ENCODE measurements at places on chromosomes 12 and 14. TPM values are rescaled to one million over a fixed set of nuclear protein-coding genes. Genes with fewer than 3 reads are reported as not detected.

DNA sequence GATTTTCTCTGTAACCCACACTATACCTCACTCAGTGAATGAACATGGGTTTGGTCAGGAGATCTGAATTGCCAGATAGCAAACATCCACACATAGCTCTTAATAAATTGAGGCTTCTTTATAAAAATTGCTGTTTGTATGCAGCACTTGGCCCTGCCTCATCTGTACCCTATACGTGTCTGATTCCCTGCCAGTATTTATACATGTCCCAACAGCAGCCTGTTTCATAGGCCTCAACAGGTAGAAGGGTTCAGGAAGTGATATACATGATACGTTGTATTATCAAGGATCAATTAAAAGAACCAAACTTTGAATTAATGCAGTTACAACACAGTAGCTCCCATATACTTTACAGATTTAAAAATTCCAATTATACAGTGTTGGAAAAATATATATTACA lies 32.3 kb downstream of the RASSF9 start:
- no peak for DNase-seq

DNA sequence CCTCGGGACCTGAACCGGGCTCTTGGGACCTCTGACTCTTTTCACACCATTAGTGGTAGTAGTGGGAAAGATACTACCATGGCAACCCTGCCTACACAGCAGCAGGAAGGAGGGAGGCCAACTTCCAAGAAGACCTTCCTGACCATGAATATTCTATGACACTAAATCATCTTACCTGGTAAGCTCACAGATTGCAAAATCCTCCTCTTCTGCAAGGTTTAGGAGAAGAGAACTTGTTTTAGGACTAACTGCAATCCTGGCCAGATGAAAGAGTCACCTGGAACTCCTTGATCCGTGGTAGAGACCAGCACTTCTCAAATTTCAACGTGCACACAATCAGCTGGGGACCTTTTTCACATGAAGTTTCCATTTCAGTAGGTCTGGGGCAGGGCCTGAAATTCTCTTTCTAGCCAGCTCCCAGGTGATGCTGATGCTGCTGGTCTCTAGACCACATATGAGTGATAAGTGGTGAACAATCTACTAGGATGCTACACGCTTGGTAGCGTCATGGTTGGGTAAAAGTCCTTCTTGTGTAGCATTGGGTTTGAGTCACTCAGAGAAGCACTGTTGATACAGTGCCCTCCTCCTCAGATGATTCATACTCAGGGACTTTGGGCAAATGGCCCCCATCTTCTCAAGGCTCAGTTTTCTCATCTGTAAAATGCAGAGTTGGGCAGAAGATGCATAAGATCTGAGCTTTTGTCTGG lies 35.6 kb upstream of the FICD start:
- no peak for DNase-seq

- no peak for DNase-seq
Measured at GRCh38 chr14:43166163-43166562, 1340.9 kb downstream of the FSCB start.

- DNase-seq = no peak
Measured at GRCh38 chr14:76136476-76137110, 15.1 kb upstream of the GPATCH2L start.

DNA sequence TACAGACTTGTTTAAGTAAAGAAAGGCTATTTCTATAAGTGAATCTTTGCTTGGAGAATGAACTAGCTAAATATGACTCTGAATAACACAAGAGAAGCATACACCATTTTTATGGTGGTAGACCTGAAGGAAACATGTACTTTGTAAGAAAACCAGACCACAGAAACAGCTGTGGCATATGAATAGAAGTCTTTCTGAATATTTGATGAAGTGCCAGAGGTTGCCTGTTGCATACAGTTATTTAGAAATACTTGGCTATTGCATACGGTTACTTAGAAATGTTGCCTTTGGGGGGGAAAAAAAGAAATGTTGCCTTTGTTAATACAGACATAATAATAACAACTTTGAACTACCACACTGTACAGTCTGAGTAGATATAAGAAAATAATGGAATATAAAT lies 16.8 kb upstream of the LEMD3 start:
- DNase-seq = no peak

DNA sequence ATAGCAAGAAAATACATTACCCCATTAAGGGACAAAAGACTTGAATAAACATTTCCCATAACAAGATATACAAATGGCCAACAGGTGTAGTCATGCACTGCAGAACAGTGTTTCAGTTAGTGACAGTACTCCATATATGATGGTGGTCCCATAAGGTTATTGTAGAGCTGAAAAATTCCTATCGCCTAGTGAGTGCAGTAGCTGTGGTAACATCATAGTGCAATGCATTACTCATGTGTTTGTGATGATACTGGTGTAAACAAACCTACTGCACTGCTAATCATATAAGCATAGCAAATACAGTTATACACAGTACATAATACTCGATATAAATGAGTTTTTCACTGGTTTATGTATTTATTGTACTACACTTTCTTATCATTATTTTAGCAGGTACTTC lies 168.7 kb downstream of the C12orf75 start:
- DNase-seq = no peak

GRCh38 chr12:119980242-119980641 lies 8.8 kb upstream of the BICDL1 start:
- DNase-seq = peak; percentile 23

- DNase-seq = no peak
Measured at GRCh38 chr12:67721248-67721647, 72.7 kb downstream of the DYRK2 start.

GRCh38 chr12:47811581-47812484 lies 7.9 kb downstream of the HDAC7 start:
- no peak for DNase-seq

GRCh38 chr14:86613126-86613525 lies 1083.2 kb downstream of the FLRT2 start:
- DNase-seq = no peak

DNA sequence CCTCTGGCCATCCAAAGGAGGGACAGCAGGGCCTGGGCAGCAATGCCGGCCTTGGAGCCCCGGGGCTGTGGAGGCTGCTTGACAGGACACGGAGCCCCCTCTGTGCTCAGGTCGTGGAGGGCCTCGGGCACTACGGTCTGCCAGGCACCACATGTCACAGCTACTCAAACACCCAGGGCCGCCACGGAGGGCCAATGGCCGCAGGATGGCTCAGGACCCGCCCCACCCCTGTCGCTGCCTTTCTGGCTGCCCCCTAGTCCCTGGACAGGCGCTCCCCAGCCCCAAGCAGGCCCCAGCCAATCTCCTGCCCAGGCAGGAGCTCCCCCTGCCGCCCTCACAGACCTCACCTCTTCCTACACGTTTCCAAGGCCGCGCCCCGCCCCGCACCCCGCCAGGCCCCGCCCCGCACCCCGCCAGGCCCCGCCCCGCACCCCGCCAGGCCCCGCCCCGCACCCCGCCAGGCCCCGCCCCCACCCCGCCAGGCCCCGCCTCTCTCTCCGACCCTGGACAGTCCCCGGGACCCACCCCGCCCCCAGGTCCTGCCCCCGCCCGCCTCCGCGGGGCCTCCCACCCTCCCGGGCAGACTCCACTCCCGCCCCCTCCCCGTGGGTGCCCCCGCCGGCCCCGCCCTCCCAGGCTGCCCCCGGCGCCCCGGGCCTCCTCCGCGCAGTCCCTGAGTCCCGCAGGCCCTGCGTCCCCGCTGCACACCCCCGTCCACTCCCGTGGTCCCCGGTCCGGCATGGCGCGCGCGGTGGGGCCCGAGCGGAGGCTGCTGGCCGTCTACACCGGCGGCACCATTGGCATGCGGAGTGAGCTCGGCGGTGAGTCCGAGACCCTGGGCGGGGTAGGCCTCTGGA lies at the start of gene ASPG:
Gene ASPG, plus strand, starts transcription at position 669 of the 857 bp plus-strand sequence. Its CDS starts 71 bp downstream, at position 740.
- DNase-seq = no peak

DNA sequence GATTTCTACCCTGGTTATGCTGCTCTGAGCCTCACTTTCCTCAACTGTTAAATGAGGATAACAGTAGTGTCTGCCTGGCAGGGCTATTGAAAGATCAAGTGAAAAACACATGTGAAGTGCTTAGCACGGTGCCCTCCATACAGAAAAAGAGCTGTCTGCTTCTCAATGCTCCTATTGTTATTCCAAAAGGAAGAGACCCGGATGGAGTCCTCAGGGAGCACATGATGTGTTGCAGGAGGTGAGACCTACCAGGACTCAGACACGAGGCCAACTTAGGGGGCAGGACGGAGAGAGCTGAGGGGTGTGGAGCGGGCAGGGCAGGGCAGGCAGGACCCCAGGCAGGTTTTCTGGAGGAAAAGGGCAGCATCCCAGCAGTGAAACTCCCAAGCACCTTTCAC lies 8.9 kb downstream of the FAIM2 start:
- no peak for DNase-seq

DNA sequence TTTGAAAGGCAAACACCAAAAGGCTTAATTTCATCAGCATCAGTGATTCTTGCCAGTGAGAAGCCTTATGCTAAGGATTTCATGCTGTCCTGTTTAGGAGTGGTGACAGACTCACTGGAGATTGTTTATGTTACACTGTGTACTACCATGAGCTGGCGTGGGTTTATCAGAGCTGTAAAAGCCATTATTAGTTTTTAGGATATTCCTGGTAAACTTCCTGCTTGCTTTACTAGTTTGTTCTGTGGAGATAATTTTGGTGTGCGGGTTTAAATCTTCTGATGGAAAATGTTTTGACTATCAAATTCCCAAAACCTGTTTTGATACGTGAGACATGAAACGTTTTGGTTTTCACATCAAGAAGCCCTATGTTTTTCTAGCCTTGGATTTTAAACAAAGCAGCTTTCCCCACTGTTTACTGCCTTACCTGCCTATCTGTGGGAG lies 15.2 kb downstream of the PPFIBP1 start:
- DNase-seq = no peak

DNA sequence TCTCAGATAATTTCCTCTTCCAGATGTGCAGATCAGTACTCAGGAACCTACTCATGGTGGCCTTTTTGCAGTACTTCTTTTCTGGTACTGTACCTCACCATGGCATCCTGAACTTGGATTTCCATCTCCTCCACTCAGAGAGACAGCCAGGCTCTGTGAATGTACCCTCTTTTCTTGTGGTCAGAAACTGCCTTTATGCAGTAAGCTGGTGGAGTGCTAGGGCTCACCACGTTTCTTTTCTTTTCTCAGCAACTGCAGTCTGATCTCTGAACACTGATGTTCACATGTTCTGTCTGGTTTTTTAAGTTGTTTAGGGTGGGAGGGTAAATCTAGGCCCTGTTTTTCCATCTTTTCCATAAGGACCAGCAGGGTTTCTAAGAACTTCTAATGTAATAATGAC lies 99.8 kb upstream of the NRXN3 start:
- no peak for DNase-seq

- no peak for DNase-seq
Measured at GRCh38 chr12:70603044-70603443, 34.2 kb downstream of the PTPRB start.

- DNase-seq = no peak
Measured at GRCh38 chr12:104177663-104178501, 37.7 kb upstream of the TXNRD1 start.

GRCh38 chr14:63956326-63956725 lies 103.5 kb downstream of the SYNE2 start:
- no peak for DNase-seq

GRCh38 chr12:2479851-2480535 lies 314.8 kb upstream of the FKBP4 start:
- DNase-seq = no peak

DNA sequence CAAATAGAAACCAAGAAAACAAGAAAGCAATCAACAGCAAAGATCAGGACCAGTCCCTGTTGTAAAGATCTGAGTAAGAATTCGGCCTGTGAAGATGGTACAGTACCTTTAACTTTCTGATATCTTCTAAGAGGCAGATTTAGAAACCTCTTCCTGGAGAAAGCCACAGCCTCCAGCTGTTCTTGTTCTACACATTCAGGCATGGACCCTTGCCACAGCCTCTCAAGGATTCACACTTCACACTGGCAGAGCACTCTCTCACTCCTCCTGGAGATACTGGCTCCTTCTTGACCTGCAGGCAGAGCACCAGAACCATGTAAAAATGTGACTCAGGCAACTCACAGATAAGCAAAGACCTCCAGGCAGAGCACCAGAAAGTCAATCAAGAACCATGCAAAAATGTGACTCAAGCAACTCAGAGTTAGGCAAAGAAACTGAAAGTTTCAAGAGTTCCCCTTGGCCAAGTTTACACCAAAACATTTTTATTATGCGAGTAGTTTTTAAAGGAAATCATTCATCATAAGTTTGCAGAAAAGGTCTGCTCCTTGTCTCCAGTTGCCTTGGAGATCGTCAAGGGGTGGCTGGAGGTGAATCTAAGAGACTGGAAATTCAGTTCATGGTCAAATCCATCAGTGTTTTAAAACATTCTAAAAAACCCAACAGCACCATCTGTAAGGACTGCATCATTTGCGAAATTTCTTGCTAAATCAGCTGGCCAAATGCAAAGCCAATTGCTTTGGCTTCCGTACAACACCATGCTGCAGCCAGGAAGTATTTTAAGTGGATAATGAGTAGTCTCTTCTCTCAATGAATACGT lies 119.3 kb upstream of the MDM1 start:
- DNase-seq = peak; percentile 57

DNA sequence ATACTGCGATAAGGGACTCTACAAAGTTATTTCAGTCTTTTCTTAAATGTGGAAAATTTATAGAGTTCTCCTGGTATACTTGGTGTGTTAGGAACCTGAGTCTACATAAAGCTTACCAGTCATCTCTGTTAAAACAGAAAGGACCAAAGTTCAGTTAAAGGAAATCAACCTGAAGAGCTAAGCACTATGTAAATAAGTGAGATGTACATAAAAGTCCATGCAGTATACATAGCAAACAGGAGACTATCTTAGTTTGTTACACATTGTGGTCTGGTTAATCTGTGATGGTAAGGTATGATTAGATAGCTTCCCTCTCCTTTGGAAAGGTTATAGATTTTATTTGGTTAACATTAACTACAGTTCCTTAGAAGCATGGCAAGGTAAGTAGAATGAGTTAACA lies 75.9 kb downstream of the ATP2B1 start:
- DNase-seq = no peak

DNA sequence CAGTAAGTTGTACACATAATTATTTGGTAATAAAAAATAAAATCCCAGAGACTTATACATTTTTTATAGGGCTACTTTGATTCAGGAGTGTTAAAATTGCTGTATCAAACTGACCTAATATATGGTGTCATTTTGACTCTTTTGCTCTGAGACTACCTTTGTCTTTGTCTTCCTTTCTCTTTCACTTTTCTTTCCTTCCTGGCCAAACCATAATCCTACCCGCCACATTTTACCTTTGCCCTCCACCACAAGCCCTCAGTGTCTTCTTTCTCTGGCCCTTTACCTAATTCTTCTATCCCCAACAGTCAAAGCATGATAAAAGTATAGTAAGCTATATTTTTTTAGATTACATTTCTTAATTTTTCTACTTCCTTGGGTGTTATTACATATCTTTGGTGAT lies 62.0 kb downstream of the CAND1 start:
- DNase-seq = no peak

- no peak for DNase-seq
Measured at GRCh38 chr14:54173802-54174201, 217.2 kb upstream of the BMP4 start.

- no peak for DNase-seq
Measured at GRCh38 chr12:127260531-127260930, 1006.4 kb upstream of the TMEM132C start.

Gene SYNJ2BP
- 4.1 TPM for total RNA-seq

Gene NEDD8
- 210 TPM for total RNA-seq

Gene STXBP6
- total RNA-seq = not detected

Gene SOX5
- total RNA-seq = not detected

Gene KCNH5
- total RNA-seq = not detected

Gene ACRBP
- total RNA-seq = 2.1 TPM

Gene CCND2
- total RNA-seq = 571 TPM

Gene COCH
- 1.4 TPM for total RNA-seq
